ENCODE measurements at places on chromosomes 16 and 17. TPM values are rescaled to one million over a fixed set of nuclear protein-coding genes. Genes with fewer than 3 reads are reported as not detected.
A peak's percentile ranks its signal among the peaks of the same experiment; 100 is the strongest.

- DNase-seq = peak; percentile 82
Observed at GRCh38 chr17:45129426-45129939, 2.8 kb downstream of the PLCD3 start.

Gene KRT31
- total RNA-seq = not detected

GRCh38 chr16:20910781-20911321, 10.3 kb downstream of the LYRM1 start:
- no peak for DNase-seq

DNA sequence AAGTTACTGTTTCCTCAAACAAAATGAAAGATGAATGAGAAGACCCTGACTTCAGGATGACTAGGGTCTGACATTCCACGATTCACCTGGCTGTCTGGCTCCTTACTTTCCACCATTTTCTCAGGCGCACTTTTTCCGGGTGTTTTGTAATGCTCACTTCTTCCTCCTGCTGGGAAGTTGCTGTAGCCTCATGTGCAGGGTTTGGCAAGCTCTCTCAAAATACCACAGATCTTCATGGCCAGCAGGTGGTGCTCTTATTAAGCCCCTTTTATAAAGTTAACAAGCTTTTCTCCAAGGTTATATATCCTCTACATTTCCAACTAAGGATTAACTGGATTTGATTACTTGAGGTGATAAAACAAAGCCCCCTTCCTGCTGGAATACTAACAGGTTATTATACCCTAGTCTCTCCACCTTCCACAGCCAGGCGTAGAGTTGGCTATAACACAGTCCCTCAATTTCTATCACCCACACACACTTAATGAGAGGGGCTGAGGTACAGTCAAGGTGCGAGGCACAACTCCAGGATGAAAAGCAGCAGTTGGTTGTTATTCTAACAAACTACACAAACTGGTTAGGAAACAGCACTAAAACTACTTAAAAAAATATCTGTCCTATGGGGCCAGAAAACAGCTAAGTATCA, 45.4 kb downstream of the STH start:
- DNase-seq = peak; percentile 92

Gene PRAC1
- total RNA-seq = not detected
